ENCODE measurements at places on chromosomes 6 and 20.

- no peak for DNase-seq
Measured at GRCh38 chr20:31956556-31957526, 5.0 kb upstream of the PDRG1 start.

DNA sequence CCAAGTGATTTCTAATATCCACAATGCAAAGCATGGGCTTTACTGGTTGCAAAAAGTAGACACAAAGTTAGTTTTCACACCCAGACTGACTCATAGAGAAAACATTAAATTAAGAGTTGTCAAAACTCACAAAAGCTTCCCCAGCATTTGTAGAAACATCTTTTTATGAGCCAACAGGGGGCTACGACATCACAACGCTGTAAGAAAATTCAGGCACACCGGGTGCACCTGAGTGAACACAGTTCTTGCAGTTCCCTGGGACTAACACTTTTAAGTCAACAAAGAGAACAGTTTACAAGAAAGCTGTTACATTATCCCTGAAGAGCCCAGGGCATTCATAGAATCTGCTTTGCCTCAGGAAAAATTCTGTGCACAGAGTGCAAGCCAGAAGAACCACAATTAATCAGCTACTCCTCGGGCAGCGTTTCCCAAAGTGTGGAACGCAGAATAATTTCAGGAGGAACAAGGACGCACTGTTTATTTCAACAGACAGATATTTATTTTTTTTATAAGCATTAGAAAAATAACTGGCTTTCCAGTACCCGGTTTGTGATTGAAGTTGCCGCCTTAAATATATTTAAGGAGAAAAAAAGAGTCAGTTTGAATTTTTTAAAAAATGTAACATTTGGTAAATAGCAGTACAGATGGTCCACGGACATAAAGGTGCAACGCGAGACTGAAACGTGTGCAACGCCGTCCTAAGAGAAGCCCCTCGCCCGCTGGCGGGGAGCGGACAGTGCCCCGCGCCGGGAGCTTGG lies 1.2 kb downstream of the NCOA5 start:
- DNase-seq, result no peak

DNA sequence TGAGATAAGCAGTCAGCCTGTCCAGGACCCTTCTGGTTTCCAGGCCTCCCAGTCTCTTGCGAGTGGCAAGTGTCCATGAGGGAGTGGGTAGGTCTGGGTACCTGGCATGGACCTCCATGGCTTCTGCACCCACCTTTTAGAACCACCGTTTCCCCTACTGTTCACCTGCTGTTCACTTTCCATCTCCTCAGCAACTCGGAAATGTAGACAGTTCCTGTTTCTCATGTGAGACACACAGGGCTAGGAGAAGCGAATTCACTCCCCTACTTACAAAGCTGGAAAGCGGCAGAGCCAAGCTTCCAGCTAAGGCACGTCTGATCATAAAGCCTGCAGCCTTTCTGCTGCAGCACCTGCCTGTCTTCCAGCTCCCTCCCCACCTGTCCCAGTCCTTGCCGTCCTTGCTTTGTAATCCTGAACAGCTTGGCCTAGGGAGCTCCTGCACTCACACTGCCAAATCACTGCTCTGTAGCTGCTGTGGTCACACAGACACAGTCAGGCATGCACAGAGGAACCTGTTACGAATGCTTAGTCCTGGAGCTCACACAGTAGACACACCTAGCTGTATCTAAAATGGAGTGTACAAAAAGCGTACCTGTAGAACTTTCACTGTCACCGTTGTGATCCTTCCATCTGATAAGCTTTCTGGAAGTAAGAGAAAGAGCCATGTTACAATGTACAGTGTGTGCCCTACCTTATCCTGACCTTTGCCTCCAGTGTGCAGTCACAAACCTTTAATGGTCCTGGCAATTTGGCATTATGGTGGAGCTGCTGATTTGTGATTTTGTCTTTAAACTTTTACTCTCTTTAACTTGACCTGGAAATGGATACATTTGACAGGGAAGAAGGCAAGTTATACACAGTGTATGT lies 294.1 kb downstream of the NRN1 start:
- DNase-seq, result no peak

- DNase-seq, result no peak
Measured at GRCh38 chr6:1485678-1486077, 96.3 kb downstream of the FOXF2 start.

- DNase-seq, result no peak
Measured at GRCh38 chr6:15131651-15132061, 114.2 kb upstream of the JARID2 start.

GRCh38 chr6:101630941-101631340 lies 237.4 kb downstream of the GRIK2 start:
- no peak for DNase-seq

- no peak for DNase-seq
Measured at GRCh38 chr6:56244089-56244488, 3.3 kb downstream of the COL21A1 start.

DNA sequence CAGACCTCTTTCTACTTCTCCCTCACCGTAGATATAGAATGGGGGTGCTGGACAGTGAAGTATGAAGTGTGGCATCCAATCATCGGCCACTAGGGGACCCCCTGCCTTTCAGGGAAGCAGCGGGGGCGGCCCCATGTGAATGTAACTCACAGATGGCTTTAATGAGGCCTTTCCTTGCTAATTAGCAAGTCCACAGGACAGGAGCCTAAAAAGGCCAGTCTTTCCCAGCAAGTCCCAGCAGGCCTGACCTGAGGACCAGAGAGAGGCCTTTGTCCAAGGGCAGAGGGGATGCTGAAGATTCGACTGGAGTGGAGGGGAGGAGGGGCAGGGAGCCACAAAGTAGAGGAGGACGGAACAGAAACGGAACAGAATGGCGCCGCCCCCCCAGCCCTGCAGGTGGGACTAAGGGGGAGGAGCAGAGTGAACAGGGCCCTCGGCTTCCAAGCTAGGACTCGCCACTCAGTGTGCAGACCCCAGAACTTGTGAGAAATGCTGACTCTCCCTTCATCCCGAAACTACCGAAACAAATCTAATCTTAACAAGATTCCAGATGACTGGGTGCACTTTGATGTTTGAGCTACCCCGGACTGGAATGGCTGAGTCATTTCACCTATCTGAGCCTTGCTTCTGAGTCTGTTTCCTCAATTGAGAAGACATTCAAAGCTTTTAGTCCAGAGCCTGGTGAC lies 5.8 kb downstream of the C6orf132 start:
- no peak for DNase-seq

DNA sequence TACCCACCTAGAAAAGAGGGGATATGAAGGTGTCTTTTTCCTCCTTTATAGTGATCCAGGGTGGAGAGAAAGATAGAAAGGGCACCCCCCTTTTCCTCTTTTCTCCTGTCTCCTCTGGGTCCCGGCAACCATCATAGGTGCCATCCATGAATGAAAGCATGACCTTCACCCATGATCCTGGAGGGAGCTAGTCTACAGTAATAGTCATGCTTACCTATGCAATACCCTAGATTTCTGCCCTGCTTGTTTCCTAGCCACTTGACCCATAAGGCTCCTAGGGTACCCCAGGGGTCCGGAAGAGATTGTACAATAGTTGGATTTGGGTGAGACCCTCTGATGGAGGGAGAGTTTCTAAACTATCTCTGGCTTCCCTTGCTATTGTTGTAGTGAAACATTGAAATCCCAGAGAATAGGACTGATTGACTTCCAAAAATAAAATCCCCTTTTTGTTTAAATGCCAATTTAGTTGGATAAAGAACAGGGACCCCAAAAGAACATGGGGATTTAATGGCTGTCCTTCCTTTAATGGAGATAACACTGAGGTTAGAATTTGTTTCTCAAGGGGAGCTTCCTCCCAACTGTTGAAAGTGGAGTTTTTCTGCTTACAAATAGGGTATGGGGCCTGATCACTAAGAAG lies 366.8 kb upstream of the KHDRBS2 start:
- DNase-seq, result no peak

- DNase-seq, result no peak
Measured at GRCh38 chr6:41942067-41942851, 651 bp upstream of the CCND3 start.

- DNase-seq, result no peak
Measured at GRCh38 chr20:2610941-2611720, 41.3 kb upstream of the NOP56 start.

DNA sequence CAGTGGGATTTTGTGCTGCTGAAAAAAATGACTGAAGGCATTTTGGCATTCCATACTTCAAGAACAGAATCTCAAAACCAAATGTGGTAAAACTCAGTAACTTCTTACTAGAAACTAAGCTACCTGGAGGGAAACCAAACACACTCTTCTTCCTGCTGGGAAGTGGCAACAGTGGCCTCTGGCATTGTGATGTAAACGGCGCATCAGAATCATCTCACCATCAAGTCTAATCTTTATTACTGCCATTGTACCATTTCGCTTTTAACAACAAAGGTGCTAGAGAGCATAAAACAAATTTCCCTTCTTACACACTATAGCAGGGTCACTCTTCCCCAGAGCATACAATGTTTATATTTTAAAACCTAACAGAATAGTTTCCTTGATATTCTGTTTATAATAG lies 101.6 kb upstream of the CEP162 start:
- no peak for DNase-seq

All from NCI-H1436 (cell line).